ENCODE measurements at places on chromosomes 3 and 15.

DNA sequence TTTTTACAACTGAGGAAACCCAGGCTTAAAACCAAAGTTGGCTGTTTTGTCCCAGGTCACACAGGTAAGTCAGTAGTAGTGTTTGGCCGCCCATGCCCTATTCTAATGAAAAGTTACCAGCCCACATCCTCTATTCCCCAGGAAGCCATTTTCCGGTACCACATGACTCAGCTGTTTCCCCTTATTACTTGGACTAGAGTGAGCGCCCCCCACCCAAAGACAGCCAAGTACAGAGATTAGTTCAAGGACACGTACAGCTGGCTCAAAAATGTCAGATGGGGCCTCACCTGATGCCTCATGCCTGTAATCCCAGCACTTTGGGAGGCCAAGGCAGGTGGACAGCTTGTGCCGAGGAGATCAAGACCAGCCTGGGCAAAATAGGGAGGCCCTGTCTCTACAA, 8.5 kb upstream of the KLHL6 start:
- DNase-seq = no peak

GRCh38 chr15:70426096-70426821, 328.5 kb upstream of the TLE3 start:
- DNase-seq = no peak

DNA sequence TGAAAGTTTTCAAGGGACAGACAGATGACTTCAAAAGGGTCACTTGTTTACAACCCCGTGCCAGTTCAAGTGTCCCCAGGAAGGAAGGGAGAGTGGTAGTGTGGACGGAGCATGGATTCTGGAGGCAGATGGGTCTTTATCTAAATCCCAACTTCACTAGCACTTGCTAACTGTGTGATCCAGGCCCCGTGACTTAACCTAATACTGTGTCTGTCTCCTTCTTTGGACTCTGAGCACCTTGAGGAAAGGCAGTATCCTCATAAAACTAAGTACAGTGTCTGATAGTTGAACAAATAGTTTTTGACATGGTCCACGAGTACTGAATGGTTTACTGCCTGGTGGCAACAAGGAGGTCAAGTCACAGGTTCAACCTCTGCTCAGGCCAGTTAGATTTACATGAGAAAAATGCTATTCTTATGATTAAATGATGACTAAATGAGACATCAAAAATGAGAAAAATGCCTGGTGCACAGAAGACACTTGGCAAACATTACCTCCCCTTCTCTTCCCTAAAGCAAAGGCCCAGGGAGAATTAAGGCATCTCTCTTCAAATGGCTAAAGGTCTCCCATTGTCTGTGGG, 48.9 kb downstream of the ABCC5 start:
- no peak for DNase-seq

DNA sequence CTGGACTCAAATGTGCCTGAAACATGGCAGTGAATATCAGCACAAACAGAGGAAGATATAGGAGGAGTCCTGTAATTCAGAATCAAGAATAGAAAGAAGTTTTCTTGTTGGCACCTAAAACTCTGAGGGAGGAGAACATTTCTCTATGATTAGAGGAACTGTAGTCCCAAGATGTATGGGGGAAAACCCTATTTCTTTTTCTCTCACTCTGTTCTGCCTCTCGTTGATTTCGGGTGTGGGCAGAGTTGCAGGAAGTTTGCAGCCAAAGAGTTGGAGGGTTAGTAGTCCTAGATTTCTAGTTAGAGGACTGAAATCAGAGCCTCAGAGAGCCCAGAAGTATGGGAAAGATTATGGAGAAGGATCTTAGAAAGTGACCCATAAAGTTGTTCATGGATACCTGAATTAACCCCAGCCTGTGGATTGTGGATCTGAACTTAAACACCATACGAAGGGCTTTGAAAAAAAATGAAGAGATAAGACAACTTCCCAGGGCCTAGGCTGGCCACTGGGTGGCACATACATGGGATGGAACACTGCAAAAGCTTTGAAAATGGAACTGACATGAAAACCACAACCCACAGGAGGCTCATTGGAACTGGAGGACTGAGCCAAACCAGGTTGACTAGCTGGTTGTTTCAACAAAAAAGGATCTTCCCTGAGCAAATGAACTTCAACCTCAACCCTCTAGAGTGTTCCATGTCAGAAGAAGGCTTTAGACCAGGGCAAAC, 34.6 kb downstream of the FMN1 start:
- DNase-seq = no peak

DNA sequence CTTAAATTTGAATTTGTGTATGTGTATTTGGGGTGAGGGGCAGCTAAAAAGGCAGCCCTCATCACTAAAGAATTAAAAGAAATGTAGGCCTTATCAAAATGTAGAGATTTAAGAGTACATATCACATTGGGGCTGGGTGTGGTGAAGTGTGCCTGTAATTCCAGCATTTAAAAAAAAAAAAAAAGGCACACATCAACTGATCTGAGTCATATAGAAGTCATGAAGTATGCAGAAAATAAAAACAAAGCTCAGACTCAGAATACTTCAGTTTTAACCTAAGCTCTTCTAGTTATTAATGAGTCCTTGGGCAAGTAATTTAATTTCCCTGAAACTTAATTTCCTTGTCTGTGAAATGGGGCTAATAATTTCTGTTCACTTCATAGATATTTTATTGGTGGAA, 31.6 kb downstream of the SLC24A1 start:
- no peak for DNase-seq

DNA sequence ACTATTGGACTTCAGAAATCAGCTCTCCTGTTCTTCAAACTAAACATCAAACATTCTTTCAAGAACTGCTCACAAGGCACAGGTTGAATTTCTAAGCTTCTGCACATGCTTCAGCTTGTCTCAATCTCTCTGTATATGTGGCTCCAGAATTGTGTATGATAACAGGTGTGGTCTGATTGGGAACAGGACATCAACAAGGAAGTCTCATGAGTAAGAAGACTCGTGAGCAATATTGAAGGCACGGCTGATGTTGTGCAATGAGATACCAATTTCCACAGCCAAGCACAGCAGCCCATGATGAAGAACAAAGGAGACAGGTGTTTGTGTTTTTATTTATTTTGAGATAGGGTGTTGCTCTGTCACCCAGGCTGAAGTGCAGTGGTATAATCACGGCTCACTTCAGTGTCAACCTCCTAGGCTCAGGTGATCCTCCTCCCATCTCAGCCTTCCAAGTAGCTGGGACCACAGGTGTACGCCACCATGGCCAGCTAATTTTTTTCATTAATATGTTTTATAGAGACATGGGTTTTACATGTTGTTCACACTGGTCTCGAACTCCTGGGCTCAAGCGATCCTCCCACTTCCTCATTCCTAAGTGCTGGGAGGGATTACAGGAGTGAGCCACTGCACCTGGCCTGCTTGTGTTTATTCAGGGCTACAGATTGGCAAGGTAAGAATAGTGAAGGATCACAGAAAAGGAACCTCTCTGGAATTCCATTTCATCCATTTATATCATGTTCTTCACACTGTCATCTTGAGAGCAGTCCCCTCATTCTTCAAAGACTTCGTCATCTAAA, 32.2 kb upstream of the ABHD17C start:
- DNase-seq = no peak

- no peak for DNase-seq
Observed at GRCh38 chr15:71761649-71762048, 48.7 kb upstream of the NR2E3 start.
